ELF-1 (cell line): ENCODE measurements at places on chromosomes 16 and 17.

DNA sequence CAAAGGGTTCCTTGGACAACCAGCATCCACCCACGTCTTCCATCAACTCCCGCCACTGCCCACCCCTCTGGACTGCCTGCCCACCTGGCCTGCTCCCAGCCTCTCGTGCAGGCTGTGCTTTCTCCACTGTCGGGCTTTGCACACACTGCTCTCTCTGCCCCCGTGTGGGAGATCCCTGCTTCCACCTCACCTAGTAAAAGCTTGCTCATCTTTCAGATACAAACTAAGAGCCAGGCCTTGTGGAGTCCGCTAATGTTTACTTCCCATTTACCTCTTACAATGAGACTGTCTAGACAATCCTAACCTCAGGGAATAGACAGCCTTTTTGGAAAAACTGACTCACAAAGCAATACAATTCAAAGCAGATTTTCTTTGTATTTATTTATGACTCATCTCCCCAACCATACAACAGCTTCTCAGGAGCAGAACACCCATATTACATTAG lies 67.6 kb downstream of the USP31 start:
- no peak for DNase-seq

DNA sequence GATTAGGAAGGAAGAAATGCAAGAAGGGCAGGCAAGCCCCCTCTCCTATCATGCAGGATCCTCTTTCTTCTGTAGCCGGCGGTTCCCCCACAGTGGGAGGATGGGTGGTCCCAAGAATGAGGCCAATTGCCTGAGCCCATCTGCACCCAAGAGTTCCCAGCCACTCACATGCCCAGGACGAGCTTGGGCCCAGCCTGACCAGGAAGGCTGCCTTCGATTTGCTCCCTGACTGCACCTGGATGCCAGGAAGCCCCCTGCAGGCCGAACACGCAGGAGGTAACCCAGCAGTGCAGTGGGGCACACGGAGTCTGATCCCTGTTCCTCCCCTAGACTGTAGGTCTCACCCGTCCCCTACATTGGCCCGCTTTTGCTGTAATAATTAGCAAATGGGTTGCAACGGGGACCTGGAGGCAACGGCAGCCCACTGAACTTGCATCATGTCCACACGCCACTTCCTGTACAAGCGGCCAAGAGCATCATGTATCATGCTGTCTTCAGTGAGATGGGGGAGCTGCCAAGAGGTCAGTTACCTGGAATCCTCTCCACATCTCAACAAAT lies 67.5 kb downstream of the AMFR start:
- no peak for DNase-seq

- no peak for DNase-seq
Measured at GRCh38 chr16:69431948-69432468, 7.6 kb downstream of the CYB5B start.

DNA sequence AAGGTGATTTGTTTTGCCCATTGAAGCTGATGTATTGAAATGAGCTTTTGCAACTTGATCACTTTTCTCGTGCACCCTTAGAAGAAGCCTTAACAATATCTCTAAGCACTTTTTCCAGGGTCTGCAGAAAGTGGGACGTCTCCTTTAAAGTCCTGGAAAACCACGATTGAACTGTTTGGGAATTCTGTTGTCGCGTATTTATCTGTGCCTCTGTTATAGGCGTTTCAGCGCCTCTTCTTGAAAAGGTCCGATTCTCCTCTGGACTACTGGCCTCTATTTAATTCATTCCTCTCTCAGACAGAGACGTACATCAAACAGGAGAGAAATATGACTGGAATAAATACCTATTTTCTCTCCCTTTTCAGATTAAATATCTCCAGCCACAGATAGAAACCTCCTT lies 262.4 kb upstream of the PSMD7 start:
- DNase-seq, result no peak

DNA sequence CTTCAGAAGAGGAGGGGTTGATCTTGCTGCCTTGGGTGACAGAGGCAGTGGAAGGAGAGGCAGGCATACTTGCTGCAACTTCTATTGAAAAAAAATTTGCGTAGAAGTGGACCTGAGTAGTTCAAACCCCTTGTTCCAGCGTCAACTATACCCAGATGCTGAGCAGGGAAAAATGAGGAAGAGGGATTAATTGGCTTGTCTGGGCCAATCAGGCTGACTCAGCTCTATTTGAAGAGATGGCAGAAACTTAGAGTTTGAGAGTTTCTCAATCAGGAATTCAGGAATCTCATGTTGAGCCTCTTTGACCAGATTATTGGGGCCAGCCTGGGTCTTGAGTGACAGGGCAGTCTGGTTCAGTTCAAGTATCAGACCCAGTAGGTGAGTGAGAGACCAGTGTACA lies 17.6 kb downstream of the CASC3 start:
- DNase-seq, result no peak
